Stimulated activated memory B cell treated with anti-CD40 and anti-IgM and Interleukin-4, amounts not matched to agents 10 μg/mL and 1 μg/mL and 100 μg/mL, for 72 hours (primary cell): ENCODE measurements at places on chromosomes 3 and 15.
A peak's percentile ranks its signal among the peaks of the same experiment; 100 is the strongest.

DNA sequence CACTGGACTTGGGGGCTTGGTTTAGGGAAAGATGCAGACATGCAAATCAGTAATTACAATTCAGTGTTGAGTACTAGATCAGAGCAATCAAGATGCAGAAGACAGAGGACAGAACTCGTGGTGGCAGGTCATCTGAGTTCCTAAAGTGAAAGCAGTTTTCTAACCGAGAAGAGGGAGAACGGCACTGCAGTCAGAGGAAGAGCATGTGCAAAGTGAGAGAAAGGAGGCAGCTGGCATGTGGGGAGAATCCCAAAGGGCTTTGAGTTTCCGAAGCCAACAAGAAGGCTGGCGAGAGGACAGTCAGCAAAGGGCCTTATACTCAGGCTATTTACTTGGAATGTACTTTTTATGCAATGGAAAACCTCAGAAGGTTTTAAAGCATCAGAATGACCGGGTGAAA, 87.0 kb downstream of the ANP32A start:
- no peak for ATAC-seq

DNA sequence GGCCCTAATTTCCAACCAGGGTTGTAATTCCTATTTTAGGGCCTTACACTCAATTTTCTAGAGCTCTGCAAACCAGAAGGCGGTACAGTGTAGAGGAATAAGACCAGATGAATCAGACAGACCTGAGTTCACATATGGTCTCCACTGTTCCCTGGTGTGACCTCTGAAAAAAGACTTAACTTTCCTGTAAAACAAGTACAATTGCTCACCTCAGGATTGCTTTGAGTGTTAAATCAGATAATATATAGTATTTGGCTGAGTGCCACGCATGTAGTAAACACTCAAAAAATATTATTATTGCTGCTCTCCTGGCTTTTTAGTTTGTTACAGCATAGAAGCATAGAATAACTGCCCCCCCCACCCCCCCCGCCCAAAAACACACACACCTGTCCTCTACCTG, 51.0 kb upstream of the STT3B start:
- ATAC-seq, result no peak

DNA sequence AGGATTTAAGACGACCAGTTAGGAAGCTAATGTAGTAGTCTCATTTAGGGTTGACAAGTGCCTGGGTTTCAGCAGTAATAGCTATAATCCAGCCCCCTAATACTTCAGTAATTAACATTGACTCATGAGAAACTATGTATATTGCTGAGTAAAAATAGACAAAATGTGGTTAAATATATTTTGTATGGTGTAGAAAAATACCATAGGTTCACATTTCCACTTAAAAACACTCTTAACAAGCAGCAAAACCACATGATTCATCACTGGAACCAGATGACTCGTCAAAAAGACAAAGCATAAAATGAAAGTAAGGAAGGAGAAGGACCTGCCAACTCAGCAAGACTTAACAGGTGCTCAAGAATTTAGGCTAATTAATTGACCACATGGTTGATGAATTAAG, 288.9 kb downstream of the EFHB start:
- no peak for ATAC-seq

DNA sequence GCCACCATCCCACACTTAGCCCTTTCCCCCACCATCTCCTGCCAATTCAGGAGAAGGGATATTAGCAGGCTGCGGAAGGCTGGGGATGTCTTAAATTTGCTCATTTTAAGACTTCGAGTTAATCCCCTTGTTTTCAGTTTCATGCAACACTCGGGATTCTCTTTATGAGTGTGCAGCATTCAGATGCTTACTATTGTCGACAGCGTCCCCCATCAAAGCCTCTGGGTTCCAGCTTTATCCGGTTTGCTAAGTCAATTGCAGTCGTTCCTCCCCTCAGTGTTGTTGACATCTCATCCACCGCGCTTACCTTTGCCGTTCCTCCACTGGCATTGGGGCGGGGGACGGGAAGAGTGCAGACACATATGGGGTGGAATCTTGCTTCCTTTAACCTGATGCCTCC, 220.2 kb downstream of the VPS13C start:
- ATAC-seq, result no peak

DNA sequence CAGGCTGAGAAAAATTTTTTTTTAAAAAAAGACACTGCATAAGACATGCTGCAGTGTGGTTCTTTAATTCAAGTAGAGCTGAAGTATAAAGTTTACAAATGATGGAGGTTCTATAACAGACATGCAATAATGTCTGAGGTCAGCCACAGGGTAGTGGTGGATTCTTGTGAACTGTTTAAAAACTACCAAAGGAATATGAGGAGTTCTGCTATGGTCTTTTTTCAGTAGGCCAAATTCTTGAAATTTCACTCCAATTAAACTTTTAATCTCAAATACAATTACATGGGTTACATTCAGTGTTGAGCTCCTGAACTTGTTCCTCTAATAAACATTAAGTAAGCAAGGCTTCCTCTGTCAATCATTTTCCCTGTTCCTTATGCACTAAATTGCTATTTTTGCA, 122.7 kb downstream of the PLD1 start:
- ATAC-seq, result no peak

- ATAC-seq, result no peak
Observed at GRCh38 chr15:65413760-65414144, 9.0 kb downstream of the IGDCC4 start.

DNA sequence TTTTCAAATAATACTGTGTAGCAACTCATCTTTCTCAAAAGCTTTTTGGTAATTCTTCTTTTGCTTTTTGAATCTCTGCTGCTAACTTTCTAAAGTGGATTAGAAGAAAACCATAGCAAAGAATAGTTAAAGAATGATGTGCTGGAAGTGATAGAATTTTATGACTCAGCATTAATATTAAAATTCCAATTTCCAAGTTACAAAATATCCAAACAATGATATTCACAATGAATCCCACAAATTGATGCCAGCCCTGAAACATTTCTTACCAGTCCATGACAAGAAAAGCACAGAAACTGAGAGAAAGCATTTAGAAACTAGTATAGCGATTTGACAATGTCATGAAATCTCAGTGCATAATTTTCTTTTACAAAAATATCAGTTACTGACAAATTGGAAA, 482.2 kb downstream of the RBMS3 start:
- ATAC-seq, result no peak

DNA sequence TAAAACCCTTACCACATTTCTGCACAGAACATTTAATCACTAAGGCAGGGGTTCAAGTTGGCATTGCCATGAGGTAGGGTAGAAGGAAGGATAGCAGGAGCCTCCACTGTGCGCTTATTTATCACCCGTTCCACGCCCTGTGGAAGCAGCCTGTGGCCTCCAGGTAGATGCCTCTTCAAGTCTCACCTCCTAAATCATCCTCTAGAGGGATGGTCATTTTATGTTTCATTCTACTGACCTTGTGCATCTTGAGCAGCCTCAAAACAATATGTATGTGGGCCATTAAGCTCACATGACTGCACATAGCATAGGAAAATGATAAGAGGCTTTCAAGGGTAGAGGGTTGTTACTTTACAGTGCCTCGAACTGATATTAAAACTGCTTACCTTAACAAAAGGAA, 546.2 kb downstream of the GRM7 start:
- no peak for ATAC-seq

GRCh38 chr3:10551139-10551538, 45.8 kb upstream of the ATP2B2 start:
- ATAC-seq, result no peak

- ATAC-seq, result no peak
Observed at GRCh38 chr15:91844341-91844740, 9.2 kb upstream of the SLCO3A1 start.

DNA sequence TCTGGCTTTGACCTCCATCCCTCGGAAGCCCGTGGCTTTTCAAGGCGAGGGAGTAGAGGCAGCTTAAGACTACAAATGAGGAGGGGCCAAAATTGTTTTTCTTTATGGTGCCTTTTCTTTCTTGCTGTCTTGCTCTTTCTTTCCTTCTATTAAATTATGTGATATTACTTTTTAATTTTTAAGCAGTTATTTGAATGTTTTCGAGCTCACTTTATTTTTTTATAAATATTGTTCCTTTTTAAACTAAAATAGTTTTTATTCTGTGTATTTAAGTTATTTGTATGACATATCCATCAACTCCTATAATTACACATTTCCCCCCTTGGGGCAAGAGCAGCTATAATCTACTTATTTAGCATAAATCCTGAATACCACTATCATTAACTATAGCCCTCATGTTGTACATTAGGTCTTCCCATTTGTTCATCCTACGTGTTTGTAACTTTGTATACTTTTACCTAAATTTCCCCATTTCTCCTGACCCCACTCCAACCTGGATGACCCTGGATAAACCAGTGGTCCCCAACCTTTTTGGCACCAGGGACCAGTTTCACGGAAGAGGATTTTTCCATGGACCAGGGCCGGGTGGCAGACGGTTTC, 622 bp upstream of the PLSCR1 start:
- no peak for ATAC-seq

GRCh38 chr15:63250312-63250965, 27.0 kb upstream of the APH1B start:
- no peak for ATAC-seq

DNA sequence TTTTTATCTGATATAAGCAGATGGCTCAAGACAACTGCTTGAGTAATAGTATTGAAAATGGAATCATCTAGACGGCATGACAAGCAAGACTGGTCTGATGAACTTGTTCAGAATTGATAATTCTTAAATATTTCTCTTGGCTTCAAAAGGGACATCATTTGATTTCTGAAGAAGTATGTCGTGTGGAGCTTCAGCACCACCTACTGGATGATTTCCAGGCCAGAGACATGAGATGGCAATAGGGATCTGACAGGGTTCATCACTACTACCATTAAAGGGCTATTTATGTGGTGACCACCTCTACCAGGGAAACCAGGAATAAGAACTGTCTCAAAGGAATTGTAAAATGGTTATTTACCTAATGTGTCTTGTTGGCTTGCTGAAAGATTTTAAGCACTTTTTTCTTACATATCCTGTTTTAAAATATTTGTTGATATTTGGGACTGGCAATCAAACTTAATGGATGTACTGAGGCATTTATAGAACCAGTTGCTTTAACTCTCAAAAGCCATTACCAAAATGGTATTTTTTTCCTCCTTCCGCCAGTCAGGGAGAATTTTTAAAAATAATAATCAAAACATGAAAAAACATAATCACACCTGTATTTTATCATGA, 99.5 kb upstream of the FAM98B start:
- ATAC-seq, result peak; percentile 47

- no peak for ATAC-seq
Observed at GRCh38 chr3:58012302-58012701, 4.1 kb downstream of the FLNB start.

GRCh38 chr3:104396974-104397669, 969.6 kb upstream of the ALCAM start:
- no peak for ATAC-seq

- no peak for ATAC-seq
Observed at GRCh38 chr3:127016461-127016860, 33.5 kb downstream of the PLXNA1 start.

- no peak for ATAC-seq
Observed at GRCh38 chr3:126319701-126320295, 37.4 kb downstream of the KLF15 start.

DNA sequence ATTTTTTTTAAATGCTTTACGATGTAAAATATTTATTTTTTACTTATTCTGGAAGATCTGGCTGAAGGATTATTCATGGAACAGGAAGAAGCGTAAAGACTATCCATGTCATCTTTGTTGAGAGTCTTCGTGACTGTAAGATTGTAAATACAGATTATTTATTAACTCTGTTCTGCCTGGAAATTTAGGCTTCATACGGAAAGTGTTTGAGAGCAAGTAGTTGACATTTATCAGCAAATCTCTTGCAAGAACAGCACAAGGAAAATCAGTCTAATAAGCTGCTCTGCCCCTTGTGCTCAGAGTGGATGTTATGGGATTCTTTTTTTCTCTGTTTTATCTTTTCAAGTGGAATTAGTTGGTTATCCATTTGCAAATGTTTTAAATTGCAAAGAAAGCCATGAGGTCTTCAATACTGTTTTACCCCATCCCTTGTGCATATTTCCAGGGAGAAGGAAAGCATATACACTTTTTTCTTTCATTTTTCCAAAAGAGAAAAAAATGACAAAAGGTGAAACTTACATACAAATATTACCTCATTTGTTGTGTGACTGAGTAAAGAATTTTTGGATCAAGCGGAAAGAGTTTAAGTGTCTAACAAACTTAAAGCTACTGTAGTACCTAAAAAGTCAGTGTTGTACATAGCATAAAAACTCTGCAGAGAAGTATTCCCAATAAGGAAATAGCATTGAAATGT, 15.6 kb downstream of the THBS1 start:
- ATAC-seq, result no peak

- ATAC-seq, result no peak
Observed at GRCh38 chr3:46419816-46420215, 12.8 kb downstream of the CCRL2 start.

DNA sequence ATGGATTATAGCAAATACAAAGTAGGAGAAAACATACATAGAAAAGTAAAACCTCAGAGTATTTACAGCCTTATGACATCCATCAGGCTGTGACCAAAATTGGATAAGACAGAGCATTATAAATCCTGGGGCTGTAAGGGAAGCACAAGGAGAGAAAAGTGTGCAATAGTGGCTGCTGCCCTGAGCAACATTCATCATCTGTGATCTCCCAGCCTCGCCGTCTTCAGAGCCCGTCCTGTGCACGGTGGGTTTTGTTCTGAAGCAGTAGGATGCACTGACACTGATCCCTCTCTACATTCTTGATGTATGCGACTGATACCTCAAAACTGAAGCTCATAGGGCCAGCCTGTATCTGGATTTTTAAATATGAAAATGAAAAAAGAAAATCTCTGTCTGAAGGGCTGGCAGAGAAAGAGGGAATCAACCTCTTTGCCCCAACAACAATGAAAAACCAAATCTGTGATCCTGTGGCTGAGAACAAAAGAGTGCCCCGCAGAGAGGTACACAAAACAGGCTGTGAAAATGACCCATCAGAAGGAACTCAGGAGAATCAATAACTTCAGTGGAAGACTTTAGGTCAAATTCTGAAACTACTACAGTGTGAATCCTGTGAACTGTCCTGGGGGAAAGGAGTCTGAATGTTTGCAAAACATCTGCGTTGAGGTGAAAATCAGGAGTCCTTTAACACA, 8.2 kb upstream of the RTP4 start:
- ATAC-seq, result no peak

DNA sequence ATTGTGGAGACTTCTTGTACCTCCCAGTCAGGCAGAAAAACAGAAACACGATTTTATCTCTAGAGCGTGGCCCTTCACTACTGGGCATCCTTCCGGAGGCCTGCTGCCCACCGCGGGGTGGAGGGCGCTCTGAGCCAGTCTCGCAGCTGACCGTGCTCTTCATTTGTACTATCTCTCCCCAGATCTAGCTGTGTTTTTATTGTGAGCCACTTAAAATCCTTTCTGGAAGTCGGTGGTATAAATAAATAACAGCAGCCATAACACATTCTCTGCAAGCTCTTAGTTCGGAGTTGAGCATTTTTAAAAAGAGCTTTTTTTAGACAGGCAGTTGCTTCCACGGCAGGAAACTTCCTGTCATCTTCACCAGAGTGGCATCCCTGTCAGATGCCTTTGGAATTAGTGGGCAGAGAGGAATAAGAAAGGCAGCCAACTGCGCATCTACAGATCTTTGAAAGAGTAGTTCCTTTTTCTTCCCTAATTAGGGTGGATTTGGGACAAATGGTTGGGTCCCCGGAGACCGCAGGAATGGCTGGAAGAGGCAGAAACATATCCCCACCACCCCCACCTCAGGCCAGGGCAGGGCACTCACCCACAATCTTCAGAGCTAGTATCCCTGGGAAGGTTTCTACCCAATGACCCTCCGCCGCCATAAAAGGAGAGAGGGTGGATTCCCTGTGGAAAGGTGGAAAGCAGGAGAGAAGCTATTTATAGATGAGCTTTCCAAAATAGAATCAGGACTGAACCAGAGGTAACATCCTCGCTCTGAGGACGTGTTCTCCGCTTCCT, 91.1 kb downstream of the TOP2B start:
- ATAC-seq, result no peak
